ENCODE measurements at places on chromosomes 4 and X. TPM values are rescaled to one million over a fixed set of nuclear protein-coding genes. Genes with fewer than 3 reads are reported as not detected.

GRCh38 chrX:79138658-79139241, 5.7 kb upstream of the GPR174 start:
- no peak for DNase-seq

POU3F4 gene
- total RNA-seq = not detected

- DNase-seq = peak; percentile 76
These were observed 281.6 kb downstream of the SLC7A11 start for GRCh38 chr4:137960371-137961050.

DNA sequence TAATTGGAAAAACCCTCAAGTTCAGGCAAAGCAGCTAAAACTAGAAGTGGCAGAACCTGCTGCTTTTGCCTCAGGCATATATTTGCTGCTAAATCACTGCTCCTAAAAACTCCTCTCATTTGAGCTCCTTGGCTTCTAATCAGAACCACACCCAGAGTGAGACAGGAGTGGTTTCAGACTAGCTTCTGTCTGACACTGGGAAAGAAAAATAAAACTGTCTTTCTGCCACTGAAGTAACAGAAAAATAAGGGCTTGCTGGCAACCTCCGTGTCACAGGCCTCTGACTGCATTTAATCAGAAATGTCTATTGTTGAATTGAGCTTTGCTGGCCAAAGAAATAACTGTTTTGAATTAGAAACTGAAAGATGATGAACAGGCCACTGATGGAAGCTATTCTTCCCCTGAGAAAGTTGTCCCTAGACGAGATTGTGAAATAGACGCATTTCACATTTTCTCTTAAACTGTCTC, 52.1 kb upstream of the RAP2C start:
- peak; percentile 57 for DNase-seq

MAGIX gene
- 1.9 TPM for total RNA-seq

DNA sequence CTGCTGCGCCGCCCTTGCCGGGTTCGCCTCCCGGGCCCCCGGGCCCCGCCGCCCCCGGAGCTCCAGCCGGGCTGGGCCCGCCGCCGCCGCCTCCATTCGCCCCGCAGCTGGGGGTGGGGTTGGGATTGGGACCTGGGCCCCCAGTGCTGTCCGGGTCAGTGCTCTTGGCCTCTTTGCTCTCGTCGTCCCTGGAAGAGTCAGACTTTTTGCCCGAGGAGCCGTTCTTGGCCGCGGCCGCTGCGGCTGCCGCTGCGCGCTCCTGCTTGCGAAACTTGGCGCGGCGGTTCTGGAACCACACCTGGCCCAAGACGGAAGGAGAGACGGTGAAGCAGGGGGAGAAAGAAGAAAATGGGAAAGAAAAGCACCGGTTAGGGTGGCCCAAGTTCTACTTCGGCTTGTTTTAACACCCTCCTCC, 2.5 kb downstream of the PHOX2B start:
- DNase-seq = no peak

SPIN4 gene
- 3.9 TPM for total RNA-seq

Data from fibroblast of villous mesenchyme (primary cell).